ENCODE measurements at places on chromosomes 7 and 10.

DNA sequence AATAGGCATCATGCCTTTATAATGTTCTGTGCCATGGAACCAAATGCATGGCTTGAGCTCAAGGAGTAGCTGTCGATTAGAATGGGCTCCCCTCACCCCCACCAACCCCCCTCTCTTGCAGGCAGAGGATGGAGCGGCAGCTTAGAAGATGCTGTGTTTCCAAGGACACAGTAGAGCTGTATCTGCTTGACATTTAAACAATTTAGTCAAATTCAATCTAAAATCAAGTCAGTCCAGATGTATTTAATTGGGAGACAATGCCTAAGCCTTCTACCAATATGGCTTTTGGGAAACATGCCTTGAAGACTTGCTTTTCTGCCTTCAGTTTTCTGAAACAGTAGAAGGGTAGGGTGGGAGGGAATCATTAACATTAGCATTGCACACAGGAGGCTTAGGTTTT is 497.1 kb upstream of the NRP1 start:
- no peak for DNase-seq

DNA sequence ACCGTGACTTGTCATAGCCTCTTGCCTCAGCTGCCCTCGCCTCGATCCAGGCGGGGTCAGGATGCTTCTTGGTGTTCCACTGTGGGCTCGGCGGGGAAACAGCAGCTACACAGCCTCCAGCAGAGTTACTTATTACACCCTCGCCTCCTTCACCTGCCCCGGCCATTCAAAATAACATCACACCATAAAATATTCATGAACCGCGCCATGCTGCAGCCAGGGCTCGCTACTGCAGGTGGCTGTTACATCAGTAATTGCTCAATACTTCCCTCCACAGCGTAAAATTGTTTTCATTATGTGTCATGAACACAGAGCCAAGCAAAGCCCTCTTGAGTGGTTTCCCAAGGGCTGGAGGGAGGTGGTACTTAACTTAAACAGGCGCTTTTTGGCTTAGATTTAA is 241.5 kb upstream of the SP8 start:
- DNase-seq, result no peak

DNA sequence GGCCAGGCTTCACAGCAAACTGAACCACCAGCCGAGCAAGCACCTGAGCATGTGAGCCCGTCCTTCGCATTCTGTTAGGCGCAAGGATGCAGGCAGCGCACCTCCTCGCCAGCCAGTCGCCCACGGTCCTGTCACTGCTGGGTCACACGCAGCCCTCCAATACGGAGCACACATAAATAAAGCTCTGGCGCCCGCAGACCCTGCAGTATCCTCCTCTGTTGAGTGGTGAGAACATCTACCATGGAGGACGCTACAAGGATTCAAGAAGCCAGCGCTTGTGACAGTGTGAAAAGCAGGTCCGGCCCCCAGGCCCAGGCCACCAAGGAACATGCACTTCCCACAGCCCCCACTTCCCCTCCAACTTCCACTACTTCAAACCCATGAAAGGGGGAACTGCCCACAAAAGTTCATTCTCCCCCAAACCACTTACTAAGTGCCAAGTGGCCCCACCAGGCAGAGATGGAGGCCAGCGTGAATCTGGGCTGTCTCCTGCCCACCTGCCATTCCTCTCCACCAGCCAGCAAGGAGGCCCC is 34.8 kb downstream of the VOPP1 start:
- no peak for DNase-seq

DNA sequence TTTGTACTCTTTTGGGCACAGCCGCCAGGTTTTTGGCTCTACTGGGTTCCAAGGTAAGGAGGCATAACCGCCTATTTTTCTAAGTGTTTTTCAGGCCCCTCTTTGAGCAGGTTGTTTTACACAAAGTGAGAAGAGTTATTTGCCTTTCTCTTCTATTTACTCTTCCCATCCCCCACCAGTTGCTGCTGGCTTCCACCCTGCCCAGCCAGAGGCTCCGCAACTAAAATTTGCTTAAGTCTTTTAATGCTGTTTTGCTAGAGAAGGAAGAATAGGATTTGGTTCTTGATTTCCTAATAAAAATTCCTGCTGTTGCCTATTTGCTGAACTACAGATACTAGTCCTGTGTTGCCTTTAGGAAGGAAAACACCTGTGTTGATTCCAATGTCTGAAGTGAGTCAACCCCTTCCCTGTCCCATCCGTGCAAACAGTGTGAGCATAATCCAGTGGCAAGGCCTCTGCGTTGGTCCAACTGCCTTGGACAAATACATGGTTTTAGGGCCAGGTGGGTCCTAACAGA is 1.9 kb downstream of the PLA2G12B start:
- DNase-seq, result no peak

DNA sequence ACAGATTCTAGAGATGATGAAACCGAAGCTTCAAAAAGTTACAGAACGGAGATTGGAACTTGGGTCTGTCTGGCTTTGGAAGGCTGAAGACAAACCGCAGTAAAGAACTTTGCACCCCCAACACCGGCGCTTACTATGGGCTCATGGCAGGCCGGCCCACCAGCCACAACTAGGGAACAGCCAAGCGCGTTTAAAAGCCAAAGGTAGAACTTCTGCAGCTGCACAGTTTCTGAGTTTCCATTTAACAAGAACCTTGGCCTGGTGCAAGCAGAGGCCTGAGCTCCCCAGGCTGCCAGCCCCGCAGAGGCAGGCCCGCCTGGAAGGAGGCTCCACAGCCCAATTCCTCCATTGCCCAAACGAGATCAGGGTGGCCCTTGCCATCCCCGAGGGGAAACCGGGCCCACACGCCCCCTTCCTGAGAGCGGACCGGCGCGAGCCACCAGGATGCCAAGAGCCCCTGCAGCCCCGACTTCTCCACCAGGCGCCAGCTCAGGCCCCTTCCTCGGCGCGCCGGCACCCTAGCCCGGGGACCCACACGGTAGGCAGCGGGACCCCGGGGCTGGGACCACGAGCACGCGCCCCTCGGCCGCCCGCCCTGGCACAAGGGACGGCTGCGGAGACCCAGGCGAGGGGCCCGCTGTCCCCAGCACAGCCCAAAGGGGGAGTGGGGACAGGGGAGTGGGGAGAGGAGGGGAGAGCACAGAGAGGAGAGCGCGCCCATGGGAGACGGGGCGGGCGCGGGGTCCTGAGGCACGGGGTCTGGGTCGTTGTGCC is 566 bp downstream of the MAD1L1 start:
- peak; percentile 31 for DNase-seq

DNA sequence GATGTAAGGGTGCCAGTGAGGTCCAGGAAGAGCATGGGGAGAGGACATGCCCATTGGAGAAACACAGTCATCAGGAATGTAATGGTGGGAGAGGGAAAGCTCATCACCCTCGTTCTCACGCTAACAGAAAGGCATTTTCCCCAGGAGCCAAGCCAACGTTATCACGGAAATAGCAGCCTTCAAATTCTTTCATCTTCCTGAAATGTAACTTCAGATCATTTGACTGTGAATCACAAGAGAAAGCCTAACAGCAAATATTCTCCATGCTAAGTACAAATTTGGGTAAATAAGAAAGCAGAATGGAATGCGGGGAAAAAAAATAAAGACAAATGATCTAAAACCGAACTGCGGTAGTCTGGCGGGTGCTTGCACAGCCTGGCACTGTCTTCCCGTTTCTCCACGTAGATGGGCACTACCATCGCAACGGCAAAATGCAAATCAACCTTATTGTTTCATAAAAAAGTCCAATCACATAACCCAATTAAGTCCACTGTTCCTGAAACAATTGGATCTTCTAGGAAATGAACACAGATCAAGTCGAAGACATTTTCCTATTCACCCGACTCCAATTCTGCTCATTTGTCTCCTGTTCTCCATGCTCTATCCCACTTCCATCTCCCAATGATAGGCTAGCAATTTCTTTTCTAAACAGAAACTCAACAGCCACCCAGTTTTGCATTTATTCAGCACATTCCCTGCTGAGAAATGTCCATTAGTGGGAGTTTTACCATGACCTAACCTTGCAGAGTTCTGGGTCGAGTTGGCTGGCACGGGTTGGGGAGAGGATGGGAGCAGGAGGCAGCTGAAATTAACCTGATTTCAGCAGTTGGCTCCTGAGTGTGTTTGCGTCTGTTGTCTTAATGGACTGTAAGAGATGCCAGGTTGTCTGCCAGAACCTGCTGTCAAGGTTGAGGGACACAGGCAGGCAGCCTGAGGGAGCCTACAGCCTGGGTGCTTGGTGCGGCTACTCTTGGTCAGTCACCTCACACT is 74.6 kb upstream of the FRMD4A start:
- DNase-seq, result no peak

DNA sequence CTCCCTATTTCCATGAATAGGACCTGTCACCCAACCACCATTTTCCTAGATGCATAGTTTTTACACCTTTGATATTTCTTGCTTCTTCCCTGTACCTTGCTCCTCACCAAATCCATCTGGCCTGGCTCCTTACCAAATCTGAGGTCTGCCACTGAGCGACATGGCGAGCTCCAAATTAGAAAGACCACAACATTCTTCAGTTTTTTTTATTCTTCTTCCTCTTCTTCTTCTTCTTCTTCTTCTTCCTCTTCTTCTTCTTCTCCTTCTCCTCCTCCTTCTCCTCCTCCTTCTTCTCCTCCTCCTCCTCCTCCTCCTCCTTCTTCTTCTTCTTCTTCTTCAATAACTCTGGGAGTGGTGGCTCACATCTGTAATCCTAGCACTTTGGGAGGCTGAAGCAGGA is 7.1 kb downstream of the CPED1 start:
- DNase-seq, result peak; percentile 50

DNA sequence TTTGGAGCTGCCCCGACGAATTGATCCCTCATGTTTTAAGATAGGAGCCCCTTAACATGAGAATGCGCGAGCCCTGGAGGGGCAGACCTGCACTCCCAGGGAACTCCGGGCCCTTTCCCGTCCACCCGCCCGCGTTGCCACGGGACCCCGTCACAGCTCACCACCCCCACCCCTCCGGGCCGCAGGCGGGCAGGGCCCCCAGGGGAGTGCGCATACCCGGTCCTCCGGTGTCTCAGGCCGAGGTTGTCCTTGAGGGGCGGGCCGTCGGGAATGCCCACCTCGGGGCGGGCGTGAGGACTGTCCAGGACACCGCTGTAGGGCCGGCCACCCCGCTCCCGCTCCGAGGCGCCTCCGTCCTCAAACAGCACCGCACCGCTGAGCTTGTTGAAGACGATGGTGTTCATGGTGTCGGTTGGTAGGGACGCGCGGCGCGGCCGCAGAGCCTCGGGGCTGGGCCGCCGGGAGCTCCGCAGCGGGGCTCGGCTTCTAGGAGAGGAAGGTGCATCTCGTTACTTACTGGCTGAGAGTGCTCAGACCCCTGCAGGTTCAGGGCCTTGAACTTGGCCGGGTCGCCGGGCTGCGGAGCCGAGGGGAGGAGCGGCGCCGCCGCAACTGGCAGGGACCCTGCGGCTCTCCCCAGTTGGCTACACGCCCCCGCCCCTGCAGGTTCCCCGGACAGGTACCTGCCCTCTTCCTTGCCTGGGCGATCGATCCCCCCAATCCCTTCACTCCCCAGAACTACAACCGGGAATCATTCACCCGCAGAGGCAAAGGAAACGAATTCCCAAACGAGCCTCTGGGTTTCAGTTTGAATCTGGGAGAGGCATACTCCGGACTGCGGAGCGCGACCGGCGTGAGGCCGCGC is 2.4 kb downstream of the MKX start:
- DNase-seq, result no peak

DNA sequence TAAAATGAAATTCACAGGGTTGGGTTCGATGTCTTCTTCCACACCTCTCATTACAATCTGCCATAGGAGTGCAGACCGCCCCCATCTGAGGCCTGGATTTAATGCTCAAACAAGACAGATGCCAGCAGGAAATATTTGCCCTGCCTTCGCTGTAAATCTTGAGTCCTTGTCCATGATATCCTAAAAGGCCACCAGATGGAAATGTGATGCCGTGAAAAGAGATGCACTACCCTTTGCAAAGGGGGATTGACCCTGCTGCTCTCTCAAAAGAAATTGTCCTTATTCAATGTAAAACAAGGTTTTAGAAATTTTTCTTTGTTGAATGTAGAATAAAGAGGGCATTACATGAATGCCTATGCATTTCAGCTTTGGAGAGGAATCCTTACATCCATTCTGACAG is 37.5 kb downstream of the AGAP4 start:
- no peak for DNase-seq

DNA sequence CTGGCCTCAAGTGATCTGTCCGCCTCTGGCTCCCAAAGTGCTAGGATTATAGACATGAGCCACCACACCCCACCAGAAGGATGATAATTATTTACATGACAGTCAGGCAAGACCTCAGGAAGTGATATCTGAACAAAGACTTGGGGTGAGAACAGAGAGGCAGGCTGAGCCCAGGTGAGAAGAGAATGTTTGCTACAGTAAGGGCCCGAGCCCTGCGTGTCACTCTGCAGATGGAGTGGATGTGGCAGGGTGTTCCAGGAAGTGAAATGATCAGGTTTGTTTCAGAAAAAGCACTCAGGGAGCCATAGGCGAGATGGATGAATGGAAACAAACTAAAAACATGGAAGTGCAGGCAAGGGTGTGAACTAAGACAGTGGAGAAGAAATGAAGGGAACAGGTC is 22.2 kb downstream of the SFMBT2 start:
- DNase-seq, result no peak

- DNase-seq, result no peak
Measured at GRCh38 chr10:118971187-118971586, 58.3 kb upstream of the NANOS1 start.

DNA sequence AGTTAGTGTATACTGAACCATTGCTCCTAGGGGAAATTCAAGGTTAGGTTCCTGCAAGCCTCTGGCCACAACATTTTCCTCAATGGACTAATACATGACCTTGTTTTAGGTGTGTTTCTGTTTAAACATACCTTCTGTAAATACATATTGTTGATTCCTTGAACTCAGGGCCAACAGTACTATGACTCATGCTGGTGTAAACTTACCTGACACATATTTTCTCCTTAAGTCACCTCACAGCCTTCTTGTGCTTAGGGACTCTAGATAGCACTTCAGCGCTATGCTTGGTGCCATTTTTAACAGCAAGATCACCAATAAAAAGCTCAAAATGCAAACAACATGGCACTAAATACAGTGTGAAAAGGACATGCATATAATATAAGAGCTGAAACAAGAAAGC is 176.4 kb downstream of the TAX1BP1 start:
- DNase-seq, result no peak

DNA sequence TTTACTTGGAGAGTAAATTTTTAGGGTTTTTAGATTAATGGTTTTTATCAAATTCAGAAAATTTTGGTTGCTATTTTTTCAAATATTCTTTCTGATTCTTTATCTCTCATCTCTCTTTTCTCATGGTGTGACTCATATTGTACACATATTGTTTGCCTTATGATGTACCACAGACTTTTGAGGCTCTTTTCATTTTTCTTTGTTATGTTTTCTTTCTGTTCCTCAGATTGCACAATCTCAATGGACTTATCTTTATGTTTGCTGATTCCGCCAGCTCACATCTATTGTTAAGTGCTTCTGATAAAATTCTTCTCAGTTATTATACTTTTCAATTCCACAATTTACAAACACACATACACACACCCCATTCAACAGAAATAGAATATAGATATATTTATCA is 168.2 kb upstream of the IGFBP3 start:
- DNase-seq, result no peak

GRCh38 chr7:112452102-112452888 is 2.0 kb downstream of the IFRD1 start:
- no peak for DNase-seq

- DNase-seq, result no peak
Measured at GRCh38 chr10:122323941-122324675, 50.4 kb upstream of the PLEKHA1 start.

- DNase-seq, result no peak
Measured at GRCh38 chr7:129163875-129164544, 19.5 kb downstream of the TSPAN33 start.
